Motor neuron (in vitro differentiated cells): ENCODE measurements at places on chromosomes 13 and 19.
A peak's percentile ranks its signal among the peaks of the same experiment; 100 is the strongest.

DNA sequence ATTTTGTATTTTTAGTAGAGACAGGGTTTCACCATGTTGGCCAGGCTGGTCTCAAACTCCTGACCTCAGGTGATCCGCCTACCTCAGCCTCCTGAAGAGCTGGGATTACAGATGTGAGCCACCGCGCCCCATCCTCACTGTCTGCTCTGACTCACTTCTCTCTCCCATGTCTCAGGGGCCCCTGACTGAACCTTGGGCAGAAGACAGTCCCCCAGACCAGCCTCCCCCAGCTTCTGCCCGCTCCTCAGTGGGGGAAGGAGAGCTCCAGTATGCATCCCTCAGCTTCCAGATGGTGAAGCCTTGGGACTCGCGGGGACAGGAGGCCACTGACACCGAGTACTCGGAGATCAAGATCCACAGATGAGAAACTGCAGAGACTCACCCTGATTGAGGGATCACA is 5.0 kb downstream of the SIGLEC9 start:
- no peak for ATAC-seq

GRCh38 chr13:85140192-85140591 is 659.0 kb downstream of the SLITRK6 start:
- no peak for ATAC-seq

- no peak for ATAC-seq
These were observed 41.9 kb upstream of the CYP2A7 start for GRCh38 chr19:40923934-40924391.

DNA sequence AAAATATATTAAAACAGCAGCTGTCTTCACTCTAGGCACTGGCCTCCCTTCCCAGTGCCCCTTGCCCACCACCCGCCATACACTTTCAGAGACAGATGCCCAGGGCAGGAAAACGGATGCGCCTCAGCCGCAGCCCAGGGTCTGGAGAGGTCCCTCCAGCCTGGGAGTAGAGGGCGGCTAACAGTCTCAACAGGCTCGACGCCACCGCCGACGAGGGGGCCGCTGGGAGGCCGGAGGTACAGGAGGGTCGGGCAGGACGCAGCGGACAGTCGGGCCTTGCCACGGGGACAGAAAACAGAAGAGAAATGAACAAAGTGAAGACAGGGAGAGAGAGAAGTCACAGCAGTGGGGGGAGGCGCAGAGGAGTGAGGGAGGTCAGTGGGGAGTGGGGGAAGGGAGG is 27.1 kb downstream of the C19orf47 start:
- ATAC-seq, result no peak

DNA sequence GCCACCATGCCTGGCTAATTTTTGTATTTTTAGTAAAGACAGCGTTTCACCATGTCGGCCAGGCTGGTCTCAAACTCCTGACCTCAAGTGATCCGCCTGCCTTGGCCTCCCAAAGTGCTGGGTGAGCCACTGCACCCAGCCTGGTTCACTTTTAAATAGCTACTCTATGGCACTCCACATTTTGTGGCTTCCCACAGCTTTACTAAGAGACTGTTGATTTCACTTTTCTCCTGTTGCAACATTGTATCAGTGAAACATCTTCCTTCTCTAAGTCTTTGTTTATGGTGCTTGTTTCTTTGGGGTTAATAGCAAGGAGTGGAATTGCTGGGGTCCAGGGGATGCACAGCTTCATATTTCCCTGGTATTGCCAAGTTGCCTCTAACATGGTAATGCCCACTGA is 12.3 kb downstream of the TMEM38A start:
- ATAC-seq, result no peak

GRCh38 chr13:79631051-79631659 is 150.2 kb downstream of the NDFIP2 start:
- ATAC-seq, result no peak

DNA sequence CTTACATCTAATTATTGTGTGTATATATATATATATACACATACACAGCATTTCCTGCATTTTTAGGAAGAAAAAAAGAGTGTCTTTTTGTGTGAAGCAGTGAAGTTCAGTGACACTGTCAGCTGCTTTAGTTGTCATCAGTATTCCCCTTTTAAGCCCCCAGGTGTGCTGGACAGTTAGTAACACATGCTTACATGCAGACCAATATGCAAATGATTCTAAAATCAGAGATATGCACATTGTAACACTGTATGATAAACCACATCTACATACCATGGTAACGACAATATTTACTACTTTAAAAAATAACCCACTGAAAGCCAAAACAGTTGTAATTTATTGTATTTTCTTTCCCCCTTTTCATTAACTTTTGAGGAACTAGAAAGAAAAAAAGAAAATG is 16.8 kb downstream of the LHFPL6 start:
- no peak for ATAC-seq

- ATAC-seq, result no peak
These were observed 28.4 kb downstream of the DIAPH3 start for GRCh38 chr13:60135344-60135743.

GRCh38 chr13:110179116-110179856 is 127.7 kb downstream of the COL4A1 start:
- ATAC-seq, result peak; percentile 65

DNA sequence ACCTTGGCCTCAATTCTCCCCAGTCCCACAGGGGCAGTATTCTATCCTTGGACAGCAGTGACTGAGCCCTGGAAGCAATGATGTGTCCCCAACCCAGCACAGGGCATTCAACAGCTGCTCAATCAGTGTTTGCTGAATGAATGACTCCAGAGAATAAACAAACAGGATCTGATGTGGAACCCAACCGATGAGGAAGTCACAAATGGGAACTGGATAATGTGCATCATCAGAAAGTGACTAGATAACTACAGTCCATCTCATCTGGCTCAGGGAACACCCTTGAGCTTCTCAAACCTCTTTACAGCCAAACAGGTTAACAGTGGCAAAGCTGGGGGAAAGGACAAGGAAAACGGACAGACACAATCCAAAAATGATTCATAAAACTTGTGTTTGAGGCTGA is 8.2 kb downstream of the SLC25A30 start:
- ATAC-seq, result no peak

- ATAC-seq, result no peak
These were observed 23.2 kb upstream of the EEF1AKMT1 start for GRCh38 chr13:20796791-20797508.

DNA sequence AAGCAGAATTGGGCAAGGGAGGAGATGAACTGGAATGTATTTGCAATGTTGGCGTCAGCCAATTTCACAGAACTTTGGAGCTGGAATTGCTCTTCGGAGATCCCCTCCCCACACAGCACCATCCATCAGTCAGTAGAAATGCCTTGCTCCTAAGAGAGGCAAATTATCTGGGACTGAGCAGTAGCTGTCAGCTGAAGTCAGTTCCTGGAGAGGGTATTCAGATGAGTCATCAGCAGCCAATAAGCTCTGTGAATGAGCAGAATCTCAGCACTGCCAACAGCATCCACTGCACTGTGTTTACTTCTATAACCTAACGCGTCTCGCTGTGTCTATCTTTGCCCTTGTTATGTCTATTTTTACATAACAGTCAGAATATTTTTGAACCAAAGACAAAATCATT is 213.7 kb downstream of the SLITRK5 start:
- ATAC-seq, result peak; percentile 100

DNA sequence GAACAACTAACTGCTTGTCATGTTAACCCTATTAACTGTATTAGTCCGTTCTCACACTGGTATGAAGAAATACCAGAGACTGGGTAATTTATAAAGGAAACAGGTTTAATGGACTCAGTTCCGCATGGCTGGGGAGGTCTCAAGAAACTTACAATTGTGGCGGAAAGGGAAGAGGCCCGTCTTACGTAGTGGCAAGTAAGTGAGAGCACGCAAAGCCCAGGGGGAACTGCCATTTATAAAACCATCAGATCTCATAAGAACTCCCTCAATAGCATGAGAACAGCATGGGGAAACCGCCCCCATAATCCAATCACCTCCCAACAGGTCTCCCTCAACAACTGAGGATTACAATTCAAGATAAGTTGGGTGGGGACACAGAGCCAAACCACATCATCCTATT is 34.7 kb downstream of the PHF11 start:
- ATAC-seq, result no peak

DNA sequence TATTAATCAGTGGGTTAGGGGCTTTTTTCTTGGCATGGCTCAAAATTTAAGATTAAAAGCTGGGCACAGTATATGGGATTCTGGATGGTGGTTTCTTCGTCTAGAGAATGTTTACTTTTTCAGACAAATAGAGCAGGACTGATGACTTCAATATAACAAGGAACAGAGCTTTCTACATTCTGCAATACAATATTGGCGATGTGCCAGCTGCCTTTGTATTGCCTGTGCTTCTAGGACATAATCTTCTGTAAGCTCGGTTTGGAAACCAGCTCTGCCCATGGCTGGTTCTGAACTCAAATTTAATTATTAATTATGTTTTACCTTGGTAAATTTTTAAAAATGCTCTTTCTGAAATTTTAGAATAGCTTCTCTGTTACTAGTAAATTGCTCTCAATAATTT is 139.1 kb upstream of the TRPC4 start:
- ATAC-seq, result peak; percentile 48

GRCh38 chr19:16530540-16531379 is 11.5 kb downstream of the CHERP start:
- no peak for ATAC-seq

GRCh38 chr19:30955112-30956104 is 393.8 kb downstream of the TSHZ3 start:
- ATAC-seq, result no peak
